ENCODE measurements at places on chromosomes 5 and 9.
A peak's percentile ranks its signal among the peaks of the same experiment; 100 is the strongest.

GRCh38 chr9:114344692-114345091 is 15.0 kb downstream of the ORM2 start:
- DNase-seq = no peak

DNA sequence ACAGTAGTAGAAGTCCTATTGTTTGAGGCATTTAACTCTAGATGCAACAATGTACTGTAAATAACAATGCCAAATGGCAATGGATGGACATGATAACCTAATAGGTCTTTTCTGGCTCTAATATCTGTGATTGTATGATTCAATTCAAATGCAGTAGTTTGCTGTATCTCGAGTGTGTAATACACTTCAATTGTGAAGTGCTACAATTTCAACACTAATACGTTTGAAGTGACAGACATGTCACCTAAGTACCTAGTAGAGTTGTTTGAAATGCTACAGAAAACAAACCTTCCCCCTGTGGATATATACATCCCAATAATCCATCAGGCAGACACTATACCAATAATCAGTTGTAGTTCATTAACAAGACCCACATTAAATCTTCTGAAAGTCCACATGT is 305.9 kb upstream of the ITGA1 start:
- DNase-seq = no peak

GRCh38 chr5:107155707-107156106 is 515.0 kb downstream of the EFNA5 start:
- DNase-seq = no peak

DNA sequence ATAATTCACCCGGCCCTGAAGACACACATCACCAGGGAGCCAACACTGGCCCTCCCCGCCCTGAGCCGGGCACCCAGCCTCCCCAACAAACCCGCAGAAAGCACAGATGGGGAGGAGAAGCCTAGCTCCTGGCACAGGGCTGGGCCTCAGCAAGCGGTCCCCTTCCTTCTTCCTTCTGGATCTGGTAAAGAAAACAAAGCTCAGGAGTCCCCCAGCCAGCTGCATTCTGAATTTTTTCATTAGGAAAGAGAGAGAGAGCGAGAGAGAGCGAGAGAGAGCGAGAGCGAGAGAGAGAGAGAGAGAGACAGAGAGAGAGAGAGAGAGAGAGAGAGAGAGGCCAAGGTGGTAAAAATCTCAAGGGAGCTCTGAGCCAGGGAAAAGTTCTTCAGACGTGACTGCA is 195.7 kb downstream of the CRB2 start:
- DNase-seq = no peak

- DNase-seq = no peak
Measured at GRCh38 chr9:86324308-86324707, 29.9 kb downstream of the TUT7 start.

GRCh38 chr5:133788121-133788520 is 175.8 kb upstream of the FSTL4 start:
- DNase-seq = no peak

GRCh38 chr9:136773386-136774044 is 9.2 kb upstream of the LCN15 start:
- no peak for DNase-seq

DNA sequence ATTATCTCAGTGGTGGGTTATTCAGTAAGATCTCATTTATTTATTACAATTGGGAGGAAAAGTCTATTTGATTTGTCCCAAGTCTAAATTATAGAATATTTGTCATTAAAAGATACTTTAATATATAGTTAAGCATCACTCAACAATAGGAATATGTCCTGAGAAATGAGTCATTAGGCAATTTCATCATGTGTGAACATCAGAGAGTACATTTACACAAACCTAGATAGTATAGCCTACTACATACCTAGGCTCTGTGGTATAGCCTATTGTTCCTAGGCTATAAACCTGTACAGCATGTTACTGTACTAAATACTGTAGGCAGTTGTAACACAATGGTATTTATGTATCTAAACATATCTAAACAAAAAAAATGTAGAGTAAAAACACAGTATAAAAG is 135.0 kb upstream of the RASA1 start:
- no peak for DNase-seq

DNA sequence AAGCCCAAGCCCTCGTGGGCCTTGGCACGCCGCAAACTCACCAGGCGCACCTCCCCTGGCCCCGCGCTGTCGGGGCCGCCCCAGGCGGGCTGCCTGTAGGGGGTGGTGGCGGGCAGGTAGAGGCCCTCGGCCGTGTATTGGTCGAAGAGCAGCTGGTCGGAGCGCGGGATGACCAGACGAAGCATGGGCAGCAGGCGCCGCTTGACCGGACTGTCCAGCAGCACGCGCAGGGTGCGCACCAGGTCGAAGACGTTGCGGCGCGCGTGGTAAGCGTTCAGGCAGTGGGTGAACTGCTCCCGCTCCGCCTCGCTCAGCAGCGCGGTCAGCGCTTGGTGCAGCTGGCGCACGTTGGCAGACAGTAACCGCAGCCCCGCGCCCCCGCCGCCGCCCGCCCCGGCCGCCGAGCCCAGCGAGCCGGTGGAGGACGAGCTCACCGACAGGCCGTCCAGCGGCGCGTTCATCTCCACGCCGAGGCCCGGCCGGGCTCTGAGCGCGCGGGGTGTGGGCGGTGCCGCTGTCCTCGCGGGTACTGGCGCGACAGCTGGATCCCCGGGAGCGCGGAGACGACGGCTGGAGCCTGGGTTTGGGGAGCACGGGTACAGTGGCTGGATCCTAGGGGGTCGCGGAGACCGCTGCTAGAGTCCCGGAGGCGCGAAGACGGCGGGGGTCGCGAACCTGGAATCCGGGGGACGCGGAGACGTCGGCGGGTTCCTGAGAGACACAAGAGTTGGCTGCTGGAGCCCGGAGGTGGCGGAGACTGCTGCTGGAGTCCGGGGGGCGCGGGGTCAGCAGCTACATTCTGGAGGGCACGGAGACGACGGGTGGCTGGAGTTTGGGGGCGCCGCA is 709 bp downstream of the WHRN start:
- no peak for DNase-seq

DNA sequence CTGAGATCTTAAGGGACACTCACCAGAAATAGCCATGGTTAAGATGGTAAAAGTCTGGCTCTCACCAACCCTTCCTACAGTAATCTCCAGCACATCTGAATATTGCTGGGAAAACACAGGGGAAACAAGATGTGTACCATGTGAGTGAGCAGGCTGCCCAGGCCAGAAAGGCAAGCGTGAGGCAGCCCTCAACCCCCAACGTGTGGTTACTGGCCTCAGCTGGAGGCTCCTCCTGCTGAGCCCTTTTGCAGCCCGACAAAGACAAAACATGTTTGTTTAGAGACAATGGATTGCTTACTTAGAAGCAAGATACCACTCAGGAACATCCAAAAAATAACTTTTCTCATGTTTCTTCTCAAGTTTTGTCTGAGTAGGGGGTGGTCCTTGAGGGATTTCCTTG is 16.6 kb downstream of the ZFP62 start:
- no peak for DNase-seq

- DNase-seq = no peak
Measured at GRCh38 chr9:76415731-76416130, 21.5 kb upstream of the RFK start.

GRCh38 chr5:145056800-145057199 is 778.3 kb downstream of the PRELID2 start:
- DNase-seq = no peak

DNA sequence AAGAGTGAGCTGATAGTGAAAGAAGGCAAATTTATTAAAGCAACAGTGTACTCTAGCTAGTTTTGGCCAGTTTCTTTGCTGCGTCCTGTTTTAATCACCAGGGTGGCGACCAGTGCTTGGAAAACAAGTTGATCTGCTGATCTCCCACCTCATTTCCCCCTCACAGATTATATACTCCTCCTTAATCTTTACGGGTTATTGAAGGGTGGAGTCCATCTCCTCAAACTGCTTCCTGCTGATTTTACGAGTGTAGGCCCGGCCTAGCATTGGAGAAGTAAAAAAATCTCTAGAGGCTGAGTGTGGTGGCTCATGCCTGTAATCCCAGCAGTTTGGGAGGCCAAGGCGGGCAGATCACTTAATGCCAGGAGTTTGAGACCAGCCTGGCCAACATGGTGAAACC is 14.0 kb upstream of the CFAP95 start:
- no peak for DNase-seq

- no peak for DNase-seq
Measured at GRCh38 chr5:166719991-166720390, 1571.5 kb upstream of the WWC1 start.

DNA sequence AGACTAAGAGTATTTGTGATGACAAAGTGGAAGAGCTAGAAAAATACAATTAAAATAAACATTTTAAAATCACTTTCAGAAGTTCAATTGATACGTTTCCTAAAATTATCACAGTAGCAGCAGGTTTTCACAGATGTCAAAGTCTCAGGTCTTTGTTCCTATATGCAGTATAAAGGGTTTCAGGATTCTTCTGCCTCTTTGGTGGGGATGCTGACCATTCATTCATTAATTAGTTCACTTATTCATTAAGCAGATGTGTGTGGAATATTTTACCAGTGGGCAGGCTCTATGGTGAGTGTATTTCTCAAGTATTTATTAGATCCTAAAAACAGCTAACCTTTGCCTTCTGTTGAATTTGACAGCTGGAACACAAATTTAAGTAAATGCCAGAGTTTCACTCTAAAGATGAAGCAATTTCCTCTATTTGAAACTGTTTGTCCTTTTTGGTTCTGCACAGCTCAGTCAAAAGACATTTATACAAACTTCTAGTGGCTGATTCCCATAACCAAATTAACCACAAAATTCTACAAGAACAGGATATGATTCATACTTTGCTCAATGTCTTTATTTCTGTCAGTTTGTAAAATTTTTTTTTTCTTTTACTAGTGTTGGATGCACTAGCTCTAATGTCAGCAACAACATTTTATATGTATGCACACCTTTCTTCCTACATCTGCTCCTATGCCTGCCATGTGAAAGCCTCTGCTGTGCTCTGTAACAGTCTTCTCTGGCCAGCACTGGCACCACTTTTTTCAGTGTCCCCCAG is 75.9 kb upstream of the PRR16 start:
- DNase-seq = peak; percentile 87

DNA sequence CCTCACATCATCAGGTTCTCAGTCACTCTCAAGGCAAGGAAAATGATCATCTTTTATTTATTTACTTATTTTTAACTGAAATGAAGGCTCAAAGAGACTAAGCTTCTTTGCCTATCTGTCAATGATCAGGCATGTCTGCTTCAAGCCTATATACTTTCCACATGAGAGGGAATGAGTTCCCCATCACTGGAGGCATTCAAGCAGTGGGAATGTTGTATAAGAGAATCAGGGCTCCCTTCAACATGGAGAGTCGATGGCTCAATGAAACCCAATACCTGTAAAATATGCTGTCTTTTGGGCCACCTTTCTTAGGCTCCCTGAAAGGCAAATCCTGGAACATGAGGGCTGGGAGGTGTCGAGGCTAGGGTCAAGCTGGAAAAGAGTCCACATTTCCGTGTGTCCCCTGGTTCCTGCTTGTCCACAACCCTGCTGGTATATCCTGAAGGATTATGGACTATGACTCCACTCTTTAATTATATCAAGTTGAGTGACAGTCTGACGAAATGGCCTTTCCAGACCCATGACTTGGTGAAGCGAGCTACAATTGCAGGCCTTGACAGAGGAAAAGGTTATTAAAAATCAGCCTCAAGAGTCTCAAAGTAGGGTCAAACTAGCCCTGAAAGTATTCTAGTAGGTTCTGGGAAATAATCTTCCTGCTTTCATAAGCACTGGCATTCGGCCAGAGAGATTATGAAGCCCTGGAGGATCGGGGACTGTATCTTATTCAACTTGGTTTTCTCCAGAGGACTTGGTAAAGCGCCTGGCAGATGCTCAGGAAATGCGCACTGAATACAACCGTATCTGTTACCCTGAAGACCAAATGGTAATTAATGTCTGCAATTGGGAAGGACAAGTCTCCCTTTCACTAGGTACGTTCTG is 145.9 kb upstream of the TBC1D2 start:
- DNase-seq = no peak

DNA sequence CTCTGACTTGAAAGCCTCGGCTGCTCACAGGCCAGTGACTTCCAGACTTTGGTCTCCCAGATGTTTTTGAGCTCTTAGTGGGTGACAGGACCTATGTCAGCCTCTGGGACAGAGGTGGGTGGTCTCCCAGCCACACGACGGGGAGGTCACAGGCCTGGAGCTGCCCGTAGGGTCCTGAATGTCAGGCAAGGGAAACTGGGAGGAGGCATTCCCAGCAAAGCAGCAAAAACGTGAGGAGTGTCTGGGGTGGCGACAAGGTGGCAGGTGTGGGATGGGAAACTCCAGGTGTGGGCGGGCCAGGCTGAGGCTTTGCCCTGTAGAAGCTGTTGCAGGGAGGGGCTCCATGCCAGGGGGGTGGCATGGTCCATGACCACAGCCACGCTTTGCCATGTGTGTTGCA is 110.5 kb downstream of the CACNA1B start:
- DNase-seq = no peak

DNA sequence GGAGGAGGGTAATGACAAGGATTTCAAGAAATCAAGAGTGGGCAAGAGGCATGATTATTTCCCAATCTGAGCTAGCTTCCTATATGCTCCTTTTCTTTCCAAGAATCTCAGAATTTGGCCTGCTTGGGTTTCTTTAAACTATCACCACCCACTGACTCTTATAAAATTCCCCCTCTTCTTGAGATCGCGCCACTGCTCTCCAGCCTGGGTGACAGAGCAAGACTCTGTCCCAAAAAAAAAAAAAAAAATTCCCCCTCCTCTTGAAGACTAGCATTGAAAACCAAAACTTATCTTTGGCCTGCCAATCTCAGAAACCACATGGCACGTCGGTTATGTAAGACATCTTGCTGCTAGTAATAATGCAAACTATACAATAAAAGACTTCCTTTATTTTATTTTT is 3.4 kb upstream of the DMXL1 start:
- DNase-seq = no peak

GRCh38 chr5:79619854-79620253 is 7.6 kb downstream of the TENT2 start:
- no peak for DNase-seq

DNA sequence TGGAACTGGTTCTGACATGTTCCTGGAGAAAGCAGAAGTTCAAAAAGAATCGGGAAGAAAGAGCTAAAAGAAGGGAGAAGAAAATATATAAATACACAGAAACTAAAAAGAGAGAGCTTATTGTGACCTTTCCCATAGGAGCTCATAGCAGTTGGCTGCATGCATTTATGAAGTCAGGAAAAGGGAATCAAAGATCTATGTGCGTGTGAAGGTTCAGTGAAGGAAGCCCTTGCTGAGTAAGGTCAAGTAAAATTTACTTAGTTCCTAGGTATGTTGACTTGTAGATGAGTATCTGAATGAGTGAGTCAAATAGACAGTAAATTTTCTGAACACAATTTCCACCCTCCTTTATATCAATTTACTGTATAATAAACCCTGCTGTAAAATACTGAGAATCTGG is 632.5 kb downstream of the SLCO4C1 start:
- DNase-seq = no peak

GRCh38 chr5:42836070-42836769 is 24.5 kb upstream of the SELENOP start:
- no peak for DNase-seq

- no peak for DNase-seq
Measured at GRCh38 chr9:31702957-31703356, 681.5 kb upstream of the ACO1 start.

GRCh38 chr5:149435015-149435376 is 55.9 kb upstream of the IL17B start:
- DNase-seq = no peak
